ENCODE measurements at places on chromosomes 5 and 9.

GRCh38 chr9:4814913-4815312 is 22.2 kb downstream of the RCL1 start:
- no peak for DNase-seq

DNA sequence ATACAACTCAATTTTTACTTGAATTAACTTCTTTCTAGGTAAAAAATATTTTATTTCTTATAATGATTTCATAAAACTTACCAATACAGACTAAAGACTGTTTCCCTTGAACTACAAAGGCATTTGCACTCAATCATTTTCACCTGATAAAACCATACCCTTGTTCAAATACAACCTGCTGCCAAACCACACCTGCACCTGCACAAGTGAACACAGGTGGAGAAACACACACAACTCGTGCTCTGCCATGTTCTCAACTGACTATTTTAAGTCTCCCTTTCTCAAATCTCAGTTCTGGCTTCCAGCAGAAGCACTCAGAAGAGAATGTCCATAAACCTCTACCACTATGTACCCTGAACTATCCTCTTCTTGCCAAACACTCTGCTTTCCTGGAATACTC is 1892.1 kb downstream of the MAT2B start:
- no peak for DNase-seq

GRCh38 chr9:131043646-131044045 is 34.7 kb downstream of the LAMC3 start:
- no peak for DNase-seq

- no peak for DNase-seq
Observed at GRCh38 chr9:129661029-129661428, 4.4 kb upstream of the PRRX2 start.

GRCh38 chr5:91162534-91163381 is 220.4 kb downstream of the ARRDC3 start:
- peak; percentile 50 for DNase-seq

DNA sequence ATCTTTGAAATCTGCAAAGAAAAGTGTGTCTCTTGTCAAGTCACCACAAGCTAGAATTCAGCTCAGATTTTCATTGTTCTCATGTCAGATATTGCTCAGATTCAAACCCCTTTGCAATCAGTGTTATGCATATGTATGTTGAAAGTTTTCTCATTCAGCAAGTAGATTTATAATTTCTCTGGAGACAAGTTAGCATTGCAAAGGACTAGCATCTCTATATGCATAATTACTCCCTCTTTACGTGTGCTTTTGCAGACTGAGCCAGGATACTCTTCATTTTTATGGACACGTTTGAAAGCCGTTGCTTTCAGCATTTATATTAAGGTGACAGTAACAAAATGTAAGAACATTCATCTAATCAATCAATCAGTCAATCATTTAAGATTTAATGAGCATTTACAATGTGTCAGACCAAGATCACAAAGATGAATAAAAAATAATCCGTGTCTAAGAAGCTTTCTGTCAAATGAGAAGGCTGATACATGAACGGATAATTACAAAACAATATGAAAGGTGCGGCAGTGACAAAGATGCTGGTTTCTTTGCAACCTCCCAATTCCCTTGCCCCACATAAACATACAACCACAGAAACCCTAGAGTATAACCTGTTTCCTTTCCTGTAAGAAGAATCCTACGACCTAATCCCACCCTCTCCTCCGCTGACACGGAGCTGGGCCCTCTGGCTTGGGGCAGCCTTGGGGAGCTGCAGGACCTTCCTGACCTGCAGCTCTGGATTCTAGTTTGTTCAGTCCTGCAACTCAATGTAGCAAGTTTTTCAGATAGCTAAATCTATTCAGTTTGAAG is 14.9 kb downstream of the CFAP95 start:
- DNase-seq = no peak

Measured in fibroblast of skin of left biceps (primary cell).